ENCODE measurements at places on chromosomes 5 and 9.

GRCh38 chr5:4387290-4387689 is 752.8 kb upstream of the ADAMTS16 start:
- ATAC-seq = no peak

DNA sequence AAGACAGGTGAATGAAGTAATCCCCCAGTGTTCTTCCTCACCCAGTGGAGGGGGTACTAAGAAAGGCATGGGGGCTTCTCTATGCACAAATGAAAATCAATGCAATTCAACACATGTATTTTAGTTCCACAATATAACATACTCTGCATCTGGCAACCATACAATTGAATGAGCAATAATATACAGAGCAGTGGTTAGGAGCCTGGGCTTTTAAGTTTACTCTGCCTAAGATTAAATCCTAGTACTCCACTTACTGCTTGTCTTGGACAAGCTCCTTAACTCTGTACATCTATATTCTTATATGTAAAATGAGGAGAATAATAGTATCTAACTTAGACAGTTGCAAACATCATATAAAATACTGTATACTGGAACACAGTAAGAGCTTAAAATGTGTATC is 195.4 kb upstream of the TRIM32 start:
- no peak for ATAC-seq

DNA sequence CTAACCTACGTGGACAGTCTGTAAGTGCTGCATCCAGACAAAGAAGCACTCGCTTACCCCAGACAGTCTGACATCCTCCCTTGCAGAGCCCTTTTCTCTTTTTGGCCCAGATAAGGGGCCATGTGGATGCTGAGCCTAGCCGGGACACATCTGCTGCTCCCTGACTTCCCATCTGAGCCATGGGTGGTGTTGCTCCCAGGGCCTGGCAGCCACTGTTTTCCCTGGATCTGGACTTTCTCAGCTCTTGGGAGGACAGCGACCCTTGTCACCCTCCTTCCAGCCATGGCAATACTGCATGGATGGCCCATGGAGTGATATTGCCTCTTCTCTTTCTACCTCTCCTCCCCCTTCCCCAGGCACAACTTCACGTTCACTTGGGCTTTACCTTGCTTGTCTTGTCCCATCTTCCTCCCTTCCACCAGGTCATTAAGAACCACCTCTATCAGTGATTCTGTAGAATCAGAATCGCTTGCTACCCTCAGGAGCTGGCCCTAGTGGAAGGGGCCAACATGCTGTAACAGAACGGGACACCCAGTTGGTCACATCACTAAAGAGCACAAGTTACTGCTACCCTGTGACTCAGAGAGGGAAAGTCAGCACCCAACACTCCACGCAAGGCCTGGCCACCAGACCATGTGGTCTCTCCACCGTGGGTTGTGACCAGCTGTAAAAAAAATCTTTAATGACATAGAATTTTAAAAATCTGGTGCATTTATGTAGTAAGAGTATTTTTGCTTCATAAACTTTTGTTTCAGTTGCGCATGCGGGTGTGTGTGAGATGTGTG is 4.4 kb downstream of the NEURL1B start:
- ATAC-seq = no peak

- ATAC-seq = no peak
Measured at GRCh38 chr9:116238225-116238624, 84.6 kb downstream of the PAPPA start.

DNA sequence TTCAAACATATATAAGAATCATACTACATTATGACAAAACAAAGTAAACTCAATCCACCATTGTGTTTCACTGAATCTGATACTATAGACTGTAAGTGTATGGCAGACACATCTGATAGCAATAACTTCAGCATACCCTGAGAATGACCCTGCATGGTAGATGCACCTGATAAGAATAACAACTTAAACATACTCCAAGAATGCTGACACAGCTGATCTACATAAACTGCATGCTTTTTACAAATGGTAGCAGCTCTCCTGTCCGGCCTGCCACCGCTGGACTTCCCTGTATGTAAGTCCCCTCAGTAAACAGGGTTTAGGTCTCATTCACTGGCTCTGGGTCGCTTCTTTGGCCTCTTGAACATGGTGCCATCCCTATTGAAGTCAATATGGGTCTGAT is 100.4 kb downstream of the ANKH start:
- no peak for ATAC-seq

DNA sequence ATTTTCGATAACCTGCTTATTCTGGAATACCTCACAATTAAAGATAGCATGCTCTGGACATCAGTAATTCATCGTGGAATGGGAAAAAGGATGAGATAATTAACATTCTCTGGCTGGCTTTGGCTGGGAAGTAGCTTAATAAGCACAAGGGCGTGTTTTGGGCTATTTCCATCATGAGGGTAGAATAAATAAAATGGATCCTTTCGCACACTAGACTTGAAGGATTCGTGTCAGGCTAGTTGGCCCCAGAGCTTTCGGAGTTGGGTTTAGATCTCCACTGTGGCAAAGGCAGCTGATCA is 151.2 kb upstream of the ADRA1B start:
- no peak for ATAC-seq
